SK-N-SH (cell line): ENCODE measurements at places on chromosomes 2 and 18.

DNA sequence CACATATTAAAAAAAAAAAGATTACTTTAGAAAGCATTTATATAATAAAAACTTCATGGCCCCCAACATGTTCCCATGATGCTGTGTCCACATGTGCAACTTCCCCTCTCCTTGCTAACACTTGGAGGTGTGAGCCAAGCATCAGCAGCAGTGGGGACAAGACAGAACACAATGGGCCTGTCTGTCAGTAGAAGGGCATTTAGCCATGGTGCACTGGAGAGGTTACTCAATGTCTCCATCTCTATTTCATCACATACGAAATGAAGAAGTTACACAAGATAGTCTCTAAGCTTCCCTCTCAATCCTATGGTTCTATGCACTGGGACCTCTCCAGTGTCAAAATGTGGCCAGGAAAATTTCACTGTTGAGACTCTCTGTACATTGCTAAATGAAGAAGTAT, 2.5 kb downstream of the VIT start:
- no peak for DNase-seq

GRCh38 chr2:232652505-232652851, 19.1 kb downstream of the EFHD1 start:
- DNase-seq: no peak

- DNase-seq: no peak
Observed at GRCh38 chr2:46481198-46482193, 2.1 kb downstream of the TMEM247 start.

- DNase-seq: no peak
Observed at GRCh38 chr2:30709516-30709915, 97.7 kb downstream of the CAPN13 start.

DNA sequence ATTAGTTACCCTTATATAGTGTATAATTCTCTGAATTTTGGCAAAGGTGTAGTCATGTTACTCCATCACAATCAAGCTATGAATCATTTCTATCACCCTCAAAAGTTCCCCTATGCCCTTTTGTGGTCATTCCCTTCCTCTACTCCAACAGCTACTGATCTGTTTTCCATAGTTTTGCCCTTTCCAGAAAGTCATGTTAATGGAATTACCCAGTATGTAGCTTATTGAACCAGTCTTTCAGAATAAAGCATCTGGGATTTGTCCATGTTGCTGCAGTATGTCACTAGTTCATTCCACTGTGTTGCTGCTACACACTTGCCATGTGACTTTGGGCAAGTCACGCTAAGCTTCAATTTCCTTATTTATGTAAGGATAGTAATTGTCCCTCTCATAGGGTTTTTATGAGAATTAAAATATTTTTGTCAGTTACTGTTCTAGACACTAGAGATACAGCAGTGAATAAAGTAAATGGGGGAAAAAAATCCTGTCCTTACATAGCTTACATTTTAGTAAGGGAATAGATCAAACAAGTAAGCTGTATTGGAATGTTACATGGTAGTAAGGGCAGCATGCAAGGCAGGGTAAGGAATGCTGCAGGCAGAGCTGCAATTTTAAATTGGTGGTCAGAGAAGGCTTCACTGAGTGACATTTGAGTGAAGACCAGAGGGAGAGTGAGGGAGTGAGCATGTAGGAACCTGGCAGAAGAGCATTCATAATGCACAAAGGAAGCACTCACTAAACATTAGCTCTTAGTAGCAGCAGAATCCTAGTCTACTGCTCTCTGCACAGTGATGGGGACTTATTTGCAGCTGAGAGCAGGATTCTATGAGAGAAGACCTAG, 80.3 kb upstream of the TSPYL6 start:
- DNase-seq: no peak

DNA sequence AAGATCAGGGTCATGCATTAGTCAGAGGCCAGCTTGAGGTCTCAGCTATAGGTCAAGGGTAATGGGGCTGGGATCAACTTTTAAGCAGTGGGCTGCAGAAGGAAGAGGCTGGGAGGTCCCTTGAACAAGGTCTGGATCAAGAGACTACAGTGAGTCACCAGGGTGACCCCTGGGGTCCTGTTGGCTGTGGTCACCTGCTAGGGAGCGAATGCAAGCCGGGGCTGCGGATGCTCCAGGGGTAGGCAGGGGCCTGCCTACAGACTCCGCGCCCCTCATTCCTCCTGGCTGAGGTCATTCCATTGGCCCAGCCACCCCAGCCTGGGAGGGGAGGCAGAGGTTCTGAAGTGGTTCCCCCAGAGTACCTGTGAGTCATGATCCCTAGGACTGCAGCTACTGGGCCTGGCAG, 110.4 kb downstream of the CYP26B1 start:
- no peak for DNase-seq

DNA sequence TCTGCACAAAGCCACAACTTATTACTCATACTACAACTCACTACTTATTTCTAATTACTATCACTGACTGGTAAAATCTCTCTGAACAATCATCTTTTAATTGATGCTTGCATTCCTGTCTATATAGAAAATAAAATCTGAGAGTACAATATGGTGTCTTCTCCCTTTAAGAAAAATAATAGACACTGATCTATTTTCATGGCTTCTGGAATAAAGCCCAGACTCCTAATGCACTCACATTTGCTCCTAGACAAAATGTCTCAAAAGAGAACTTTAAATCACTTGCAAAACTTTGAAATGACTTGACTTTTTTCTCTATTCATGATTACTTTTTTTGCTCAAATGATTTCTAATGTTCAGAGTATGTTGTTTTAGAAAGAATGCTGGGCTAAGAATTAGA, 28.7 kb downstream of the ESCO1 start:
- no peak for DNase-seq

DNA sequence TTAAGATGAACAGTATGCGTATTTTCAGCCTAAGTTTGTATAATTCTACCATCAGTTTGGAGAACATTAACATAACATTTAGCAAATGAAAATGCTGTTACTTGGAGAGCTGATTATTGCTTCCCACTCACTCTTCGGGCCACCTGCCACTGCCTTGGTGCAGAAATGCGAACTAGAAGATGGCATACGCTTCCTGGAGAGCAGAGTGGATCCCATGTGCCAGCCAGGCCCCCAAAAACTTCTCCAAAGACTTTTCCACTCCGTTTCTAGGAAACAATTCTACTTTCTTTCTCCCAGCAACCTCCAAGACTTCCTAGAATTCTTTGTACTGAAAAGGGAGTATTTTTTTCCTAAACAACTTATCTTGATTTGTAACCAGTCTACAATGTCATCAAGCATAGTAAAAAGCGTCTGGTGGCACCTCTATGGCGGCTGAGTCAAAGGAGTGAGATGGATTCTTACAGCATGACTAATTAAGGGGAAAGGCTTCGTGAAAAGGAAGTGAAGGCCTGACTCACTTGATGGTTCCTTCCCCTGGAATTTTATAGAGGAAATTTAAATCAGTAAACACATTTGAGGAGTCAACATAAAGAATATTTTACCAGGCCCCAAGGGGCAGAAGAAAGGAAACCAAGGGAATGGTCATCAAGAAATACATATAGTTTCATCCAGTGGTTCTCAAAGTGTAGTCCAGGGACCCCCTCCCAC, 36.6 kb downstream of the FEZ2 start:
- no peak for DNase-seq

- DNase-seq: no peak
Observed at GRCh38 chr2:200496696-200497095, 13.2 kb downstream of the KCTD18 start.

DNA sequence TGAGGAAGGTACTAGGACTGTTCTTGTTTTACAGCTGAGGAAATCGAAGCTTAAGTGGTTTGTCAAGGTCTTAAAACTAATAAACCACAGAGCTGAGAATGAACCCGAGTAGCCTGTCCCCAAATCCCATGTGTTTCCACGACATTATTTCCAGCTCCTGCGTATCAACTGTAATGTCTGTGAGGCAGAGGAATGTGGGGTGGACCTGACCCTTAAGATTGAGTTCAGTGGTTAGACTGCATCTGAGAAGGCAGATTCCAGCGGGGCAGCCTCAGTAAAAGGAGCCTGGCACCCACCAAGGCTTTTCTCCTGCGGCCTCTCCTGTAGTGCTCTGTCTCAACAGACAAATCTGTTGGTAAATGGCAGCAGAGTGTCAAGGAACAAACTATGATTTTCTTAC, 81.9 kb upstream of the TMEM178A start:
- DNase-seq: no peak

- no peak for DNase-seq
Observed at GRCh38 chr2:34831096-34831495, 1232.0 kb upstream of the FAM98A start.

DNA sequence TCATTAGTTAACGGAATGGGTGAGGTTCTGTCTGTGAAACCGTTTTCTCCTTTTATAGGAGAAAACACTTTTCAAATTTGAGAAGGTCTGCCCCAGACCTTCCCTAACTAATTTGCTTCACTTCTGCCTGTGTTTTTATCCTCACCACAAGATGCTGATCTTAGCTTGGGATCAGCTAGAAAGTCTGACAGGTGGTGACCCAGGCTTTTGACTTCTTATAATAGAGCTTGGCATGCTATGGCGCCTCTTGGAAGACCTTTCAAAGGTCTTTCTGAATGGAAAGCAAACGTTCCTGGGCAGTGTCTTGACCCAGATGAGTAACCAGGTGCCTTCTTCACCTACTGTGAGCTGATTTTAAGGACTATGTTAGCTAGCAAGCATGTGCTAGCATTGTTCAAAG, 91.4 kb downstream of the LYPD6 start:
- DNase-seq: no peak
